ENCODE measurements at places on chromosomes 2 and 18.

- DNase-seq = no peak
Measured at GRCh38 chr2:149313512-149313972, 16.8 kb upstream of the LYPD6 start.

GRCh38 chr2:228063558-228063957, 117.9 kb downstream of the SPHKAP start:
- DNase-seq = no peak

DNA sequence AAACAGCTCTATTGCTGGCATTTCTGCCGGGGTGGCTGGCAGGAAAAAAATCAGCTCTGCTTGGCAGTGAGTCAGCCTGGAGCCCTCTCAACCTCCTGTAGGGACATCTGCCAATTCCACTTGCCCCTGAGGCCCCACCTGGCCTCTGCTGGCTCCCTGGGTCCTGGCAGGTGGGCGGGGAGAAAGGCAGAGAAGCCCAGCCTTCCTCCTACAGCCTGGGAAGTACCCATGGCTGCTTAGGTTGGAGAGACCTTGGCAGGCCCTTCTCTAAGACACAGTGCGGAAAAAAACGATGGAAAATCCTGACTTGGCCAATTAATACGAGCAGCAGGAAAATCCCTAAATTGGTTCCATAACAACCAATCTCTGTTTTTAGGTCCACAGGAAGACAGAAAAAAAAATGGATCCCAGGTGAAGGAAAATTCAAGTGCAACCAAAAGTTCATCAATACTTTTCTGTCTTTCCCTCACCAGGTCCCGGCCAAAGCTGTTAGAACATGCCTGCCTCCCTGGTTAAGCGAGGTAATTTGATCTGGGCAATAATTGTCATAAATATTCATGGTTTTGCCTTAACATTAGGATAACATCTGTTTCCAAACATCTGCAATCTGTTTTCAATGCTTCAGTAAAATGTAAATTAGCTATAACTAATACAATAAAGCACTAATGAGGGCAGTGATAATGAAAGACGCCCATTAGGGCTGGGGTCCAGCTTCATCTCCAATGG, 245.9 kb downstream of the TFCP2L1 start:
- no peak for DNase-seq

- no peak for DNase-seq
Measured at GRCh38 chr2:177611310-177611886, 218.8 kb downstream of the AGPS start.

DNA sequence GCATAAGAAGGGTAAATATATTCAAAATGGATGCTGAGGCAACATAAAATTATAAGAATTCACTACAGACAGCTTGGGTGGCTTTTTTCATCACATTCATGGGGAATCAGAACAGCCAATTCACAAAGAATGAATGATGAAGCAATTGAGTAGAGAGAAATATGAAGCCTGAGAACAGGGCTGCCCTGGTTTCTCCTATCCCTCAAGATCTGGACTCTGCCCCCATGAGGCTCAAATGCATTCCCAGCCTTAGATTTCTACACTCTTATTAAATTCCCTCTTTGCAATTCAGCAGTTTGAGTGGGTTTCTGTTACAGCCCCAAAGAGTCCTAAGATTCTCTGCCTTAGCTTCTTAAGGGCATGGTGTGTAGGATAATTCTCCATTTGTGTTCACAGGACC, 172.5 kb downstream of the MAIP1 start:
- no peak for DNase-seq

DNA sequence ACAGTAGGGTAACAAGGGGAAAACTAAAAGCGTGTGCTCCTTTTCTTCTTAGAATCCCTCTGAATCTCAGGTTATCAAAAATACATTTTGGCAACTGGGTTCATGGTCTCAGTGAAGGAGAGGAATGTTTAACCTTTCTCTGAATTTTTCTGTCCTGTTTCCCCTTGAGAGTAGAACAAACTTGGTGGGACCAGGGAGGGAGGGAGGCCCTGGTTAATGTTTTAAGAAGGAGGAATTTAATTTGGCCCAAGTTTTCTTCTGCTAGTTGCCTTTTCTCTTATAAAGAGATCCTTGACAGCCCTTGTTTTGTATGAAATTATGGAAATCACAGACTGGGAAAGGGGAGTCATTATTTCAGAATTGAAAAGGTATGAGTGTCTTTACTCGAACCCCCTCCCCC, 12.2 kb upstream of the POU3F3 start:
- no peak for DNase-seq

- DNase-seq = no peak
Measured at GRCh38 chr2:142688856-142689605, 188.4 kb upstream of the KYNU start.

DNA sequence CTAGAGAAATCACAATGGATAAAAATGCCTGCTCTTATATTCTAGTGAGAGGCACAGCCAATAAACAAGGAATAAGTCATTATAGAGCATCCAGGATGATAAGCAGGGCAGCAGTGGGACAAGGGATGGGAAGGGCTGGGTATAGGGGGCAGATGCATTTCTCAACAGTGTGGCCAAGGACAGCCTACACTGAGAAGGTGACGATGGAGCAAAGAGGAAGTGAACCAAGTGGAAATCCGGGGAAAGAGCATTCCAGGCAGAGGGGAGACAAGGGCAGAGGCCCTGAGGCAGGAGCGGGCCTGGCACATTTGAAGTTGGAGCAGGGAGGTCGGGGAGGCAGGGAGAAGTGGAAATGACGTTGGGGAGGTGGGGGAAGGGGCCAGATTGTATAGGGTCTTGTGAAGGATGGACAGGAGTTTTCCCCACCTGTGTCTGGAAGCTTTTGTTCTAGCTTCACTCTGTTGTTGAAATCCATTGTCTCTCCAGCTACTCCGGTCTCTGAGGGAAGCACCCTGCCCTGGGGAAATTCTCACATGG, 17.6 kb downstream of the TMEM177 start:
- no peak for DNase-seq

- no peak for DNase-seq
Measured at GRCh38 chr2:145119225-145119624, 599.3 kb upstream of the ZEB2 start.

- no peak for DNase-seq
Measured at GRCh38 chr2:219086196-219086595, 25.5 kb upstream of the IHH start.

DNA sequence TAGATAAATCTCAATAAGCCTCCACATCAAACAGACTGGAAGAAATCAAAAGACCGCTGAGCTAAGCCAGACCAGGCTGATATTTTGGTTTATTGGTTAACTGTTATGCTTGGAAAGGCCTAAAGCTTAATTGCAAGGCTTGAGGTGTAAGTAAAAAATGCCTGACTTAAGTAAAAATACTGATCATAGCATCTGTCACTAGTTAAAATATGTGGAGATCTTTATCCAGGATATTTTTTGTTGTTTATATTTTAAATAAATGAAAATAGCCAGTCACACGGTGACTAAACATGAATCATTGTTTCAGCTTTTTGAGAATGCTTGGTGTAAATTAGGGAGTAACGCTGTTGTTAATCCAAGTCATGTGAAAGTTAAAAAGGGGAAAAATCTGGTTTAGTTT, 127.9 kb downstream of the THADA start:
- no peak for DNase-seq

GRCh38 chr2:101442042-101442666, 32.8 kb downstream of the RFX8 start:
- no peak for DNase-seq

DNA sequence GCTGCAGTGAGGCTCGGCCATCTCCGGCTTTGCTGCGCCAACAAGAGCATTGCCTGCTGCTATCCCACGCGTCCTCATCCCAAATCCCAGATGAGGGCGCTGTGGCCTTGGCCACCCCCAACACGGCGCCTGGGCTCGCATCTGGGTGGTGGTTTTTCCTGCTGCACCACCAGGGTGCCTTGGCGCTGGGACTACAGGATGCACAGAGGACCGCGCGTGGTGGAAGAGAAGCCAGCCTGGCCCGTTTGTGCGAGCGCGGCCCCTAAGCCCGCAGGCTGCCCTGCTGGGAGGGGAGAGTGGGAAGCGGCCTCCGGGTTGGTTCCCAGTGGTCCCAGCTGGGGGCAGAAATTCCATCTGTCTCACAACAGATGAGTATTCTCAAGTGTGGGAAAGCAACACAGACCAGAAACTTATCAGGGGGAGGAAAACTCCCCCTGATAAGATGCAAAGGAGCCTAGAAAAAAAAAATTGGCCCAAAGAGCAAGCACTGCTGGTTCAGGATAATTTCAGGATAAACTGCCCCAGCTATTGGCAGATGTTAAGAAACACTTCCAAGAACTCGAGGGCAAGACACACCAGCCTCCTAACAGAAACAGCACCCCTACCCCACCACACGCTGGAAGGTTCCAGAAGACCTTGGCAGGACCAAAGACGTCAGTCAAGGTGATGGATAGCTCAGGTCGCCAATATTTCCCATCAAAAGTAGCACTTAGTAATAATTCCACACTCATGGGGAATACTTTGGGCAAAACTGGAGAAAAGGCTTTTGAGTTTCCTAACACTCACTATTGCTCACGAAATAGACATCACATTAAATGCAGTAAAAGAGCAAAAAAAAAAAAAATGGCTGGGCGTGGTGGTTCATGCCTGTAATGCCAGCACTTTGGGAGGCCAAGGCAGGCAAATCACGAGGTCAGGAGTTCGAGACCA, 152.1 kb downstream of the PXDN start:
- no peak for DNase-seq

Data from stimulated activated CD4-positive, alpha-beta T cell treated with anti-CD3 and anti-CD28 coated beads, Interleukin-1b, Interleukin-23, amount 100 ng/mL, for 1 hour (primary cell).